ENCODE measurements at places on chromosomes 2 and 18.

DNA sequence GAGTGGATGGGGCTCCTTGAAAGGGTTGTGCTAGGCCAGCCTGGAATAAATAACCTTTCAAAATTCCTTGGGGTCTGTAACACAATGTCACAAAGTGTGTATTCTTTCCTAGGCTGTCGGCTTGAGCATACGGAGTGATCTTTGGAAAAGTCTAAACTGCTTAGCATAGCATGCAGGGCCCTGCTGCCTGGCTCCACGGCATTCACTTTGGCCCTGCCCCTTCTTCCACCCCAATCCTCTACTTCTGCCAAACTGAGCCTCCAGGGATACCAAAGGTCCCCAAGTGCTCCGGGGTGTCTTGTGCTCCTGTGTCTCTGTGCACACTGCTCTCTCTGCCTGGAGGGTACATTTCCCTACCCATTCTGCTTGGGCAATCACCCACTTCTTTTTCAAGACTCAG is 196.1 kb downstream of the LTBP1 start:
- no peak for DNase-seq

DNA sequence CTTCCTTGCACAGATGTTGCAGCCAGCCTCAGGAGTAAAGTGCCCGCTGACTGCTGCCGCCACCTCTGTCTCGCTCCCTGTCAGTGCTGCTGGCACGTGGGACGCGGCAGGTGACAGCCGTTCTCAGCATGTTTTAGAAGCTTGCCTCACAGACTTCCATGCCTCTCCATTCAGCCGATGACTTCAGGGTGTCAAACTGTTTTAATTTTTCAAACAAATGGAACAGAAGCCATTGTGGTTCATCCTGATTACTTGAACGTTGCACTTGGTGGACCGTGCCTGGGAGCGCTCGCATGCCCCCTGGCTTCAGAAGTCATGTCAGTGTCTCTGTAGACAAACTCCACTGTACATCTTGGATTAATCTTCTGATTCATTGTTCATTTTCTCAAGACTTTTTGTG is 62.7 kb upstream of the EML6 start:
- DNase-seq, result no peak

DNA sequence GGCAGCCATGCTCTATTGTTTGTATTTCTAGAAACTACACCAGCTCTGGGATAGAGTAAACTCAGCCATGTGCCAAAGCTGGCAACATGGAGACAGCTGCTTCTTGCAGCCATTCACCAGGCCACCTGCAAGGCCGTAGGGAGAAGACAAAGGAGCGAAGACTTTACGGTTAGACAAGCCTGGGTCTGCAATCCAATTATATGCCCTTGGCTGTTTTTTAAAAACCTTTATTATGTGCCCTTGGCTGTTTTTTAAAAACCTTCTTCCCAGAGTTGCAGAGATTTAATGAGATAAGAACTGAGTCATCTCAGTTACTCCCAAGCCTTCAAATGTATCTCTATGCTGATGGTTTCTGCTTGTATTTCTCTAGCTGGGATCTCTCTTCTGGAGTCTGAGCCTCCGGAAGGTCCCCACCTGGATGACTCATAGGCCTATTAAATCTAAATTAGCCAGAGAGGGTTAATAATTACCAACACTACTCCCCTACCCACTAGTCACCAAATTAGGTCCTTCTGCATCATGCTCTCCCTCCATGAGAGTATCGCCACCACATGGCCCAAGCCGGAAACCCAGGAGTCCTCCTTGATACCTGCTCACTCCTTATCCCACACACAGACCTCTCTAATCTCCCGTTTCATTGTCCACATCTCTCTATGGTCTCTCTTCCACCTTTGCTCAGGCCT is 17.5 kb upstream of the DPP4 start:
- DNase-seq, result no peak

GRCh38 chr2:20052861-20053281 is 1.4 kb upstream of the LAPTM4A start:
- DNase-seq, result no peak

DNA sequence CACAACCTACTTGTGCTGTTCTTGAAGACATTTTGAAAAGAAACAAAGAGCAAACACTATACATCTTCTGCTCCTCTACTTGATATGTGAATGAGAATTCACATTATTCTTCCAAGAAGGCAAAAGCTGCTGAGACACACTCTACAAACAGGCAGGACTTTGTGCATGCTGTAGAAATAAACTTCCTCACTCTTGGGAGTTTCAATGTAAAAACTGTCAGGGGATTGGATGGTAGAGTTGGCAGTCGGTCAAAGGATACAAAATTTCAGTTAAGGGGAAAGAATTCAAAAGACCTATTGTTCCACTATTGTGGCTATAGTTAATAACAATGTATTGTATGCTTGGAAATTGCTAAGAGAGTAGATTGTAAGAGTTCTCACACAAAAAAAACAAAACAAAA is 196.3 kb downstream of the MC4R start:
- no peak for DNase-seq

DNA sequence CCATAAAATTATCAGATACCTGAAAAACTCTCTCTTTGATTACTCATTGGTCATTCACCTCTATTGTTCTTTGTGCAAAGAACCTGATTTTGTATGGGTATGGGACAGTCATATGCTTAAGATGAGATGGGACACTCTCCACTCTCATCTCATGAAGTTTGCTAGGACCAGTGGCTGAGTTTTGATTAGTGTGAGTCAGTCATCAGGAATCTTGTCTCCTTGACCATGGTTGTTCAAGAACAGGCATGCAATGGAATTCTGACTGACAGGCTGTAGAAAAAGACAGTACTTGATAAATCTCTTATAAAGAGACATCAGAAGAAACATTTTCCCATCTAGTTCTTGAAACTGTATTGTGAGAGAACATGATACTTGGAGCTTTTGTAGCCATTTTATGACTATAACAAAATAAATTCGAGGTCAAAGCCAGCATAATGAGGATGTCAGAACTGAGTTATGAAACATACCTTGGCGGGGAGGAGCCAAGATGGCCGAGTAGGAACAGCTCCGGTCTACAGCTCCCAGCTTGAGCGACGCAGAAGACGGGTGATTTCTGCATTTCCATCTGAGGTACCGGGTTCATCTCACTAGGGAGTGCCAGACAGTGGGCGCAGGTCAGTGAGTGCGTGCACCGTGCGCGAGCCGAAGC is 367.0 kb downstream of the NR4A2 start:
- no peak for DNase-seq

DNA sequence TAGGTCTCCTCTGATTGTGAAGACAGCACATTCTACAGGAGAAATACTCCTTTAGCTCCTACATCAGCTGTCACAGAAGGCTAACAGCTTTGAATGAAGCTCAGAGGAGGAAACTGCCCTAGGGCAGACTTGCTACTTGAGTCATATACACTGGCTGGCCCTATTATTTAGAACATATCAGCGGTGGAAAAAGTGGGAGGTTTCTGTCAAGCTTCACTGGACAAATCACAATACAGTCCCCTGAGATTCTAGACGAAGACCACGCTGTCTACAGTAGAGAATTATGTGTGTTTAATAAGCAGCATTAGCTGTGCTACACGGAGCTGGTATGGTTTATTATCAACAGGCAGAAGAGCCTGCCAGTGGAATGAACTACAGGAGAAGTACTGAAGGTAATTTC is 230.9 kb upstream of the FSIP2 start:
- no peak for DNase-seq
